ENCODE measurements at places on chromosomes 3 and 15.

DNA sequence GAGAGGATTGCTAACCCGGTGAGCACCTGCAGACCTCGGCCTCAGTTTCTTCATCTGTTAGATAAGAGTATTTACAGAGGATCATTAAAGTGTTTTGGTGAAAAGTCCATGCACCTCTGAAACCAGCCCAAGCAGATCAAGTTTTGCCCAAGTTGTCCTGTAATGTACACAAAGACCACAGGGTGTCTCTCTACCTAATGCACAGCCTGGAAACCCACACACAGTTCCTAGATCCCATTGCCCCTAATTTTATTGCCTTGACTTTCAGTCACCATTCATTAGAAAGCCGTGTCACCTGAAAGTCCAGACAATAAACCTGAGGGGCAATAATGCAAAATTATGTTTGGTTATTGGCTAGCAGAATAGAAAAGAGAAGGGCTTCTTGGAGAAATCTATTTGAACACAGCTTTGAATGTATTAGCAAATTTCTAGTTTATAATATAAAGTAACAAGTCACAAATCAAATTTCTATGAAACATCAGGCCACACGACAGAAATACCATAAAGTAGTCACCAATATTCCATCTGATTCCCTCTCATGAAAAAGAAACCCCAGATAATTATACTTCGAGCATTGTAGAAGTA lies 161.3 kb upstream of the SLC2A2 start:
- no peak for DNase-seq

DNA sequence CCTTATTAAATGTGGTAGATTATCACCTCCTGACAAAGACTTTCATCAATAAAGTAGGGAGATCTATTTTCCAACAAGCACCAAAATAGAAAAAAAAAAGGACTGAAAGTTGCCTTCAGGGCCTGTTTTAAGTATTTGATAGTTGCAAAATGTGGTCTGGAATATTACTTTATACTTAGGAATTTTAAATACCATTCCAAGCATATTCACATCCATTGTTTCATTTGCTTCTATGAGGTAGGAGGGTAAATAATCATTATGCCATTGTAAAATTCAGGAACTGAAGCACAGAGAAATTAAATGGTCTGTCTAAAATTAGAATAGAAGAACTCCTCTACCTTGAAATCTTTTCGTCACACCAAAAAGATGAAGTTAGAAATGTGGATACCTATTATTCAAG lies 110.0 kb downstream of the TMCC1 start:
- DNase-seq, result no peak

GRCh38 chr3:180548050-180548449 lies 53.9 kb upstream of the TTC14 start:
- no peak for DNase-seq

DNA sequence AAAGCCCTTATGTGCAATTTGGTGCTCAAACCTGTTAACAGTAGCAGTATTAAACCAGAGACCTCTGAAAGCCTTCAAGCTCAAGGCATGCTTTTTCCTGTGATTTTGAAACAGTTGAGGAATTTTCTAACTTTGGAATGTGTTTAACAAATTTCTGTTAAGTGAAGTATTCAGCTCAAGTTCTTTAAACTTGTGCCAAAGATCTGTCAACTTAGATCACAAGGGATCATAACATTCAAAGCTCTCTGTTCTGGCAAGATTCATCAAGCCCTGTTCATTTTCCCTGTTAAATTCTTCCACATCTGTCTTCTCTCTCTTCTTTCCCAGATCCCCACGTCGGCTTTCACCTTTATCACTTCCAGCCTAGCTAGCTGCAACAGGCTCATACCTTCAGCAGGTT lies 28.8 kb upstream of the RYK start:
- DNase-seq, result no peak

GRCh38 chr3:11697701-11698100 lies 54.0 kb upstream of the VGLL4 start:
- no peak for DNase-seq

GRCh38 chr3:70308760-70309159 lies 3.7 kb downstream of the MDFIC2 start:
- no peak for DNase-seq

DNA sequence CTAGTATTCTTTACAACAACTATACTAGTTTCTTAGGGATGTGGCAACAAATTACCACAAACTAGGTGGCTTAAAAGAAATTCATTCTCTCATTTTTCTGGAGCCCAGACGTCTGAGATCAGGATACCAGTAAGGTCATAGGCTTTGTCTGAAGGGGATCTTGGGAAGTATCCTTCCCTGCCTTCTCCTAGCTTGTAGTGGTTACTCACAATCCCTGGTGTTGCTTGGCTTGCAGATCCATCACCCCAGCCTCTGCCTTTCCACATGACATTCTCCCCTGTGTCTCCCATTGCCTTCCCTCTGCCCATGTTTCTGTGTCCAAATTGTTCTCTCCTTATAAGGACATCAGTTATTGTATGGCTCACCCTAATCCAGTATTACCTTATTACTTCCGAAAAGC lies 24.3 kb upstream of the CLDN1 start:
- no peak for DNase-seq

DNA sequence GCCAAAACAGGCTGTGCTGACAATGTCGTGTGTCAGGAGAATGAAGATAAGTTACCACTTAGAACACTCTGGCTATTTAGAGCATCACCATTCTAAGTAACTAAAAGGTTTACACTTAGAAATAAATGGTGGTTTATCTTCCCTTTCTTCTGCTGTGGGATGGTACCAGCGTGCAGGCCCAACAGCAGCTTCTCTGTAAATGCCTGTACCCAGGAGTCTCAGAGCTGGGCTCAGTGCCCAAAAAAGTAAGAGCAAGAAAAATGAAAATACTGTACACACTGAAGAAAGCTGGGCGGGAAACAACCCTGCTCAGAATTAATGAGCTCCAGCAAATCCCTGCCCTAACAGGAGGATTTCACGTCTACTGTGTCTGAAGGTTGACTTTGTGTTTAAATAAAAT lies 206.5 kb downstream of the MFSD1 start:
- no peak for DNase-seq

DNA sequence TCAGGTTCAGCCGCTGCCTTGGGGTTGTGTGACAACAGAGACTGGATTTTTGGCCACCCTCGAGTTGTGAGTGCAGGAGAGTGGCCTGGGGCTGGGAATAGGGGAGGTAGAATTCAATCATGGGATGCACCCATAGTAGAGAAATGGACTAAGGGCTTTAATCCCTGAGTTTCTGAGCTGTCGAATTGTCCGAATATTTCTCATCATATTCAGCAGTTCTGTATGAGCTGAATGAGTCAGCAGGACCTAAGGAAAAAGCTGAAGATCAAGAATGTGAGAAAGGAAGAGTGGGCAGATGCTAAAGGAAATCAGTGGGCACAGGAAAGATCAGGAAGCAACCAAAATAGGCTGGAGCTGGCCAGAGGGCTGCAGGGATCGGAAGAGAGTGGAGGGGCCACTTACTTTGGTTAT lies 44.4 kb upstream of the SACM1L start:
- DNase-seq, result no peak

DNA sequence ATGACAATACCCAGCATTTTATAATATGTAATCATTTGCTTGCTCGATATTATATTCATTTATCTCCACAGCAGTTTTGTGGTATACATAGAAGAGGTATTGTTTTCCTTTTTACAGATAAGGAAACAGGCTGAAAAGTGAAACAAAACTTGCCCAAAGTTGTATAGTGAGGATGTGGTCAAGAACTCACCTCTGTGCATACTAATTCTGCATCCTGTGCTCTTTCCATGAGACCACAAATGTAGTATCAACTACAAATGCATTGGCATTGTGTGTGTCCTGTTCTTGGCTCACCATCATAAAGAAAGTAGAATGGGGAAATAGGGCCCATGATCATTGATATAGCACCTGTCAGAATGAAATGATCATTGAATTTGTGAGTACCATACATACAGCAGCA lies 167.3 kb downstream of the NECTIN3 start:
- no peak for DNase-seq

DNA sequence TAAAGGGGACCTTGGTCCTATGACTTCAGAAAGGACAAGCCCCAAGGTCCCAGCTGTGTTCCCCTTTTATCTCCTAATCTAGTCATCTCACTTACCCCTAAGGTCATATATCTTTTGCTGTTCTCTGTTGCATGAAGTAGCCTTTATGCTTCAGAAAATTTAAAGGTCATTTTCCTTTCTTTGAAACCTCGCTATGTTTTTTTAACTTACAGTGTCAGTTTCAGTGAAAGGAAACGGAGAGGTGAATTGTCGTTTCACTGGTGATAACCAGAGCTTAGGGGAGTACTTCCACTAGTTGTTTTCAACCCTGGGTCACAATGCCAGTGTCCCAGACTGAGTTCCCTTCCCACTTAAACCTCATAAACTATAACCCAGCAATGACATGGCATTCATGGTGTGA lies 357.4 kb downstream of the GAP43 start:
- no peak for DNase-seq

- DNase-seq, result no peak
Observed at GRCh38 chr3:64806668-64807605, 119.1 kb upstream of the ADAMTS9 start.

DNA sequence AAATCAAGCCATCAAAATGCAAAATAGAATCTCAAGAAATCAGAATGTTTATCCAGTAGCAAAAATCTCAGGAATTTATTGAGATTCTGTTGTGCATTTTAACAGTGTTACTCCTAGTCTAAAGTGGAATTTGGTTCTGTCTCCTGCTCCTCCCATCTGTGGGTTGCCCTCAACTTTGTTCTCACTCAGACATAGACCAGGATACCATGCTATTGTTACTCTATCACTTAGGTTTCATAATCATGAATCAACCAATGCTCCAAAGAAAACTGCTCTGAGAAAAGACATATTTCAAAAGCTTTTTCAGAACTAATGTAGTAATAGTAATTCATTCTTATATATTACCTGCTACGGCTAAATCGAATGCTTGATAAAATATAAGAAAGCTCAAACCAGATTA lies 274.7 kb downstream of the RBMS3 start:
- DNase-seq, result no peak

DNA sequence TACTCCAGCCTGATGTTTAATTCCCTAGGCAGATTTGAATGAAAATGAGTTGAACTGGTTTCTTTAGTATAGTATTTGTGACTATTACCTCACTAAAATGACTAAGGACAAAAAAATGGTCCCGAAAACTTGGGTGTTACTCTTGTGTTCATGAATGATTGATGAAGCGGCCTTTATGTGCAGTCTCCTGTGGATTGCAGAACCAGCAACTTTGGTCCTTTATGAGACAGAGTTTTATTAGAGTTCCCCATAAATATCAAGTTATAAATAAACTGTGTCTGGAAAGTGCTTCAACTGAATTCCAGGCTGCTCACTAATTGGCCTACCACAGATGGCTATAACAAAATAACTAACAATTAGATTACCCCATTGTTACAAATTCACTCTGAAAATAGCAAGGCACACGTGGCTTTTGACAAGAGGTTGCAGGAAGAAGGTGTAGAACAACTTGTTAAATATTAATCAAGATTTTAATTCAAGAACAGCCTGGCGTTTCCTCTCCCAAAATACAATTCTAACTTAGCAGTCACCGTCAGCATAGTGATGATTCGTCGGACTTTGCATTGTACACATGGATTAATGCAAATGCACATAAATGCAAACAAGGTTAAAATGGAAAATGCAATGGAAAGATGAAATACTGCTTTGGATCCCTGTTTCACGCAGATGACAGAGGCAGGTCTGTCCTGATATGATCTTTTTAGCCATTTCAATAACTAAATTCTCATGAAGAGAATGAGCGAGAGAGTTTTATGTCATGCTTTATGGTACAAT lies 567.3 kb upstream of the ZNF717 start:
- no peak for DNase-seq

- DNase-seq, result no peak
Observed at GRCh38 chr3:107988460-107989175, 102.2 kb downstream of the CD47 start.

DNA sequence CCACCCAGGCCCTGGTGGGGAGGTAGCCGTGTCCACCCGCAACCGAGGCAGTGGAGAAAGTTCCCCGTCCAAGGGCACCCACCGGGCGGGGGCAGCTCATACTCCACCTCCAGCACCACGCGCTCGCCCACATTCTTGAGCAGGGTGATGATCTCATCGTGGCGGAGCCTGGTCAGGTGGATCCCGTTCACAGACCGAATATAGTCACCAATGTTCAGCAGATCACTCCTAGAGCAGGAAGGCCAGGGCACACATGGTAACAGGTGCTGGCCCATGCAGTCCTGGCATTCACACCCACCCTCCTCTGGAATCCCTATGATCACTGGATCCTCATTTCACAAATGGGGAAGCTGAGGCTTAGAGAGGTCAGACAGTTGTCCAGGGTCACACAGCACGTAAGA lies 15.8 kb downstream of the GRIP2 start:
- no peak for DNase-seq

- DNase-seq, result no peak
Observed at GRCh38 chr3:100033184-100033583, 81.1 kb downstream of the FILIP1L start.

DNA sequence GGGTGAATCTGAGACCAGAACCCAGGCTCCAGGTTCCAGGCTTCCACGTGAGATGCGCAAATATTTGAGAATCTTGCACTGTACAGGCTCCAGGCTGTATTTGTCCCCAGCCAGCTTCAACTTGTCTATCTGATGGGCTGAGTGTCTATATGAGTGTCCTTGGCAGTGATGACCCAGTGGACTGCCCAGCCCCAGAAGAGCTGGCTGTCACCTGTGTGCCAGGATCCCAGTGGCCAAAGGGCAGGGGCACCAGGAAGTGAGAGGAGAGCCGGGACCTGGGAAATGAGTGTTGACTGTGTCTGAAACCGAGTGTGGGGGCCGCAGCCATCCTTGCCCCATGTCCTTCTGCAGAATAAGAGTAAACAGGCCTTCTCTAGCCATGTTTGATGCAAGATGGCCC lies 10.4 kb downstream of the FAH start:
- no peak for DNase-seq

- no peak for DNase-seq
Observed at GRCh38 chr15:88178631-88179030, 77.9 kb downstream of the NTRK3 start.

GRCh38 chr15:40325188-40325587 lies 1.7 kb downstream of the INAFM2 start:
- DNase-seq, result no peak

DNA sequence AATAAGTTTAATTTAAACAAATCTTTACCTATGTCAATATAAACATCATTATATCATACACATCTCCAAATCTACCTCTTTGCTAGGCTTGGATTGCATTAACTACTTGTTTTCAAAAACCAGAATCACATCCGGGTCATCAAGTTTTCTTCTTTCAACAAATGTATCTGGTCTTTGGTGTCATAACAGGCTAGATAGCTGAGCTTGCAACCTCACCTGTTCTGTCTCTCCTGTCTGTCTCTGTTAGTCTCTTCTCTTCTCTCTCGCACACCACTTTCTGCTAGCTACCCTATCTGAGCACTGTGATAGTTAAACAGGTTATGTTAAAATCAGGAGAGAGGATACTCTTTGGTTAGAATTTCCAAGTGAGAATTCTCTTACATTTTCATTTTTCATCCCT lies 6.7 kb downstream of the FOXB1 start:
- no peak for DNase-seq
